HAP-1 (cell line): ENCODE measurements at places on chromosomes 4 and X.
A peak's percentile ranks its signal among the peaks of the same experiment; 100 is the strongest.

GRCh38 chr4:123043013-123043412 is 120.6 kb upstream of the NUDT6 start:
- no peak for DNase-seq

GRCh38 chr4:1250921-1251772 is 2.2 kb upstream of the CTBP1 start:
- DNase-seq: no peak

- no peak for DNase-seq
These were observed 37.7 kb downstream of the FHDC1 start for GRCh38 chr4:152973629-152974467.

DNA sequence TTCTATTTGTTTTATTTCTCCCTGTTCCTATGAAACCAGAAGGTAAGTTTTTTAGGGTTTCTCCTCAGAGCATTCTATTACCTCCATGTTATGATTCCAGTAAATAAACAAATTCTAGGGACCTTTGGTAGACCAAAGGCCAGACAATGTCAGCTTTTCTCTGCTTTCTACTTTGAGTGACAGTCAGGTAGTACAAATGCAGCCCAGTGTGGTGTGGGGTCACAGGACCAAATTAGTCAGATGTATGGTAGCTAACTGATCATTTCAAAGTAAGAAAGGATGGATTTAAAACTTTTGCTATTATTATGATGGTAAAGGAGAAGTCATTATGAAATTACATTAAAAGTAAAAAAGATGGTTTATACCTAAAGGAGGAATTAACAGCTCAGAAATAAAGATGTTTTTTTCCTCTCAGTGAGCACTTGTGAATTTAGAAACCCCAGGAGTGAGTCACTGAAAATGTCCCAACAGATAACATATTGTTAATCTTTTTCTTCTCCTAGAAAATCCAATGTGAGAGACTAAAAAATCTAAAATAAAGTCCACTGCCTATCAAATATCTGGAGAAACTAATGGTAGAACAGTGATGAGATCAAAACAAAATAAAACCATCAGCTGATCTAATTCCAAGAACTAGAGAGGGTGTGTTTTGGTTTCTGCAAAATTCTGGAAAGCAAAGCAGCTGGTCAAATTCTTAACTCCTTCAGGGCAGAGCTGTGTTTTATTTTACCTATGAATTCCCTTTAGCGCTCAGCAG is 16.6 kb upstream of the KLHL2 start:
- DNase-seq: no peak

- DNase-seq: no peak
These were observed 144.1 kb downstream of the DIPK2B start for GRCh38 chrX:45056428-45057145.

GRCh38 chr4:2327579-2327978 is 65.7 kb upstream of the MXD4 start:
- no peak for DNase-seq

GRCh38 chrX:109958266-109958665 is 44.6 kb upstream of the TMEM164 start:
- no peak for DNase-seq

DNA sequence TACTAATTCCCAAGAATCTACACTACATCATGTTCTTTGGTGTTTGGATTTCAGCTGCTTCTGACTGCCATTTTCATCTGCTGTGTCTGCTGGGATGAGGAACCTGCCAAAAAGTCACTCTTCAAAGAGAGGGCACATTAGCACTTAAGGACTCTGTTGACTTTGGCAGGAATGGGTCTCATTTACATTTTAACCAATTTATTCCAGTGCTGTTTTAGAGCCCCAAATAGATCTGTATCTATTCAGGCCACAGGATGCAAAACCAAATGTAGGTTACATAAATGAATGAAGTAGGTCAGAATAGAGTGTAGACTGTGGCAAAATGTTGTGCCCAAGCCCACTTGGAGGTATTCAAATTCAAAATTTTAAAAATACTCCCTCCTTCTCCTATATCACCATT is 14.4 kb downstream of the TXK start:
- DNase-seq: no peak

DNA sequence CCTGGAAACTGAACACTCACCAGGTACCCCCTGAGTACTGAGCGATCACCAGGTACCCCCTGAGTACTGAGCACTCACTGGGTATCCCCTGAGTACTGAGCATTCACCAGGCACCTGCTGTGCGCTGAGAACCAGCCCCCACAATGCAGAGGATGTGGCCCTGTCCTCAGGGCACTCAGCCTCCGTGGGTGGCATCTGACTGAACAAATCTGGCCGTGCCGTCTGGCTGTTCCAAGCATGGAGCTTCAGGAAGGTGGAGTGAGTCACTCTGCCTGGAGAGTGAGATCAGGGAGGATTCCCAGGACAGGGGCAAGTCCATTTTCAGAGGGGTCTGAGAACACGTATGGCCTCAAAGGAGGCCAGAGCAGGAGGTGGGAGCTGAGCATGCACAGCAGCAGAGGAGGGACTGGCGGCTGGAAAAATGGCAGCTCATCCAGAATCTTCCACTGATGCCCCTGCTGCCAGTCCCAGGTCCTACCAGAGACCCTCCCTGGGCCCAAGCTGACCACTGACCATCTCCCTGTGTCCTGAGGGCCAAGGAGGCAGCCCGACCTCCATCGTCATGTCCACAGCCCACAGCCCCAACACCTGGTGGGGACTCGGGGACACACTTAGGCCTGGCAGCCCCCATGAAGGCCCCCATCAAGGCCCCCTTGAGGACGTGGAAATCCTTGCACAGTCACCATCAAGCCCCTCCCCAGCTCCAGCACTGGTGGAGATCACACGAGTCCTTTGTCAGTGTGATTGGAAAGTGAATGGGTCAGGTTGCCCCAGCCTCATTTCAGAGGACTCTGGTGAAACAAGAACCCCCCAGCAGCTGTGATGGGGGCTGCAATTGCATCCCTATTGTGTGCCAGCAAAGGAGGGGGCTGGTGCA is 94.1 kb downstream of the HMX1 start:
- DNase-seq: no peak

DNA sequence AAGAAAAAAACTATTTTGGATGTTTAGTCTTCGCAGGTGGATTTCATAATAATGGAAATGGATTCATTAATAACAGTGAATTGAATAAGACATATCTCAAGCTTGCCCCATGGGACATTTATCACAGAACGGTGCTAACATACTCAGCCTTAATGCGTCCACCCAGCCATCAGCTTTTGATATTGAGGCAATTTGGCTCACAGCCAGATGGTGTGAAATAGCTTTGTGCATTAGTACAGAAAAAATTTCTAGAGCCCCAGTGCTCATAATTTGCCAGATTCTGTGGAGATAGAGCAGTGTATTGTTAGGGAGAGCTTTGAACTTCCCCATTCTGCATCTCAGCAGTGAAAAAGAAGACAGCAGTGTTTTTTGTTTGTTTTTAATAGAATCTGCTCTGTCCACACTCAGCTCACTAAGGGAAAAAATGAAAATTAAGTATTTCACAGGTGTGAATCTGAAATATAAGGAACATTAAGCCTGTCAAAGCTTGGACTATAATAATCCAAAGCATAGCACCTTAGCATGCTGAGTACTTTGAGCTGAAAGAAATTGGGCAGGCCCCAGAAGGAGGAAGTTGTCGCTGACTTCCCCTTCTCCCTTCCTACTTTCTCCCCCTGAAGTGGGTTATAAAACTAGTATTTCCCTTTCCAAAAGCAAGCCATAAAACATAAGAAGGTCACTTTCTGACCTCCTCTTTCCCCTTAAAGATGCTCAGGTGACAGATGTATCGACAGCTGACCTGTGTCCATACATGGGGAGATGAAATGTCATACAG is 295.8 kb downstream of the MAGEB5 start:
- DNase-seq: no peak

DNA sequence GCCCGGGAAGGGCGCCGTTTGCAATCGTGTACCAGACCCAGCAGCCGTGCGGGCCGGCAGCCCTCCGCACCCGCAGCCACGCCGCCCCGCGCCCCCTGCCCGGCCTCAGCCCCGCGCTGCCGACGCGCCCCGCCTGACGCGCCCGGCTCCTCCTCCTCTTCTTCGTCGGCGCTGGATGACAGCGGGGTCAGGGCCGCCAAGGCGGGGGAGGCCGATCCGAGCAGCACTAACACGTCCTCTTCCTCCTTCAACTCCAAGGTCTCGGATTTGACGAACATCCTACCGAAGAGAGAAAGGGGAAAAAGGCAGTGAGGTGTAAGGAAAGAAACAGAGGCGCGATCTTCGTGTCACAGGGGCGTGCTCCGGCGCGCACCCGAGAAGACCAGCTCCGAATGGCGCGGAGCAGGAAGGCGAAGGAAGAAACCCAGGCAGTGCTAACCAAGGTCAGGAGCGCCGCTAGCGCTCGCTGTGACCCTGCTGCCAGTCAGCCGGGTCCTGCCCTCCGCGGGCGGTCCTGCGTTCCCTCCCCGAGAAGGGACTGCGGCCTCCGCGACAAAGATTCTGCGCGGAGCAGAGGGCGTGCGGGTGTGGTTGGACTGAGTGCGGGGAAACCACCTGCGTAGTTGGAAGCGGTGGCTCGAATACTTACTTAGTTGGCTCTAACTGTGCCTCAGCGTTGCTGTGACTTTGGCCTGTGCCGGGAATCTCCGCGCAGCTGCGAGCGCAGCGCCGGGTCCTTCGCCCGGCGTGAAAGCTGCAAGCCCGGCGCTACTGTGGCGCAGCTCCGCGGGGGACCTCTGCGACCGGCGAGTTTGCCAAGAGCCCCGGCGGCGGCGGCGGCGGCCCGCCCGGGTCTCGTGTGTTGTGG is 548 bp downstream of the NEUROG2 start:
- DNase-seq: peak; percentile 33

DNA sequence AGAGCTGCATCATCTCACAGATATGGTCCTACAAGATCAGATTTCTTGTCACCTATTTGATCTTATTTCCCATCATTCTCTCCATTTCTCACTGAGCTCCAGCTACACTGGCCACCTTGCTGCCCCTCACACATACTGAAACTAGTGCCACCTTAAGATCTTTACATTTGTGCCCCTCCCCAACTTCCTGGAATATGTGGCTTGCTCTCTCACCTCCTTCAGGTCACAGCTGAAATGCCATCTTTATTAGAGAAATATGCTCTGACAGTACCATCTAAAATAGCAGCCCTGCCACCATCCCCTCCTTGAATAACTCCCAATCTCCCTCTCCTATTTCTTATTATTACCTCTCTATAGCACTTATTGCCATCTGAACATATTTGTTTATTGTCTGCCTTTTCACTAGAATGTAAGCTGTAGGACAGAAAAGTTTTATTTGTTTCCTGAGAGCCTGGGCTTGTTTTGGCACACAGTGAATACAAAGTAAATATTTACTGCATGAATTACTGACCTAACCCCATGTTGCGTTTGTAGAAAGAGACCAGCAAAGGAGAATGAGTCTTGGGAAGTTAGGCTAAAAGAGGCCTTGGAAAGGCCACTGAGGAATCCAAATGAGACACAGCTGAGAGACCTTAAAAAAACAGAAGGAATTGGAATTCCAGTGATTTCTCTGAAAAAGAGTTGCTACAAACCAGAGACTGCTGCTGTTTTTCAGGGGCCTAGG is 22.7 kb downstream of the DYNLT3 start:
- no peak for DNase-seq
